ENCODE measurements at places on chromosomes 12 and 14.

DNA sequence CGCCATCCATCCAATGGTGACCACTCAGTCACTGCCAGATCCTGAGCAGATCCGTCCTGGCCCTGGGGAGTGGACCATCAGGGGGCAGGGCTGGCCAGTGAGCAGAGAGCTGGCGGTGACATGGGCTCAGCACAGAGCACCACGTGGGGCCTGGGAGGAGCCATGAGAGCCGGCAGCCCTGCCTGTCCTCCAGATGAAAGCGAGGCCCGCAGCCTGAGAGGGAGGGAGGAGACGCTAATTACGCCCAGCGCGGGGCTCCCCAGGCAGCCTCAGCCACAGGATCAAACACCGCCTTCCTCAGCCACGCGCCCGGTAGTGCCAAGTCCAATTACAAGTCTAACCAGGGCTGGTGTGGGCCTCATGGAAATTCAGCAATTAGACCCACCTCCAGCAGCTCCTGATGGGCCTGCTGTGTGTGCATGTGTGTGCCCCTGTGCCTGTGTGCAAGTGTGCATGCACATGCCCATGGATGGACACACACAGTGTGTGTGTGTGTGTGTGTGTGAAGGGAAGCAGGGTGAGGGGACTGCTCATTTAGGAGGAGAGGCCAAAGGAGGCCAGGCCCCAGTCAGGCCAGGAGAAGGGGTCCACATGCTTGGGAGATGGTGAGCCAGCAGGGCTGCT, 68.0 kb downstream of the KIF26A start:
- no peak for DNase-seq

DNA sequence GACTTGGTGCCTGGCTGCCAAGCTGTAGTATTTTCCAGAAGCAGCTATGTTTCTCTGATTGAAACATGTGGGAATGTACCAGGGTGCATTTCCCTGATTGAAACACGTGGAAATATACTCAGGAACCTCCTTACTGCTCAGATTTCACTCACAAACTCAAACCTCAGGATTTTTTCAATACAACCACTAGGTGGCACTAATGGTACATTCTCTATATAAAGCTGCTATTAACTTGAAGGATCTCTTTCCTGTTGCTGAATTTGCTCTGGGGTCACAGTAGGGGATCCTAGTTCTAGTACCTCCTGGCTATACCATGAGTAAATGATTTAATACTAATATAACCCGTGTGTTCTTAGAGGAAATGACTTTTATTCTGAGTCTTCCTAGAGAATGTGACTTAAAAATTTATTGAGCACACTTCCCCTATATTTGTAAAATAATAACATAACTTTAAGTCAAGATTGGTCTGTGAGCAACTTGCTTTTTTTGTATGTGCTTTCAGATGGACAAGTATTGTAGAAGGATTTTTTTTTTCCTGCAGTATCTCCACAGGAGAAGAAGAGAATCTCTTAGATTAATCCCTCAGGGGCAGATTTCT, 173.8 kb upstream of the MIS18BP1 start:
- no peak for DNase-seq

DNA sequence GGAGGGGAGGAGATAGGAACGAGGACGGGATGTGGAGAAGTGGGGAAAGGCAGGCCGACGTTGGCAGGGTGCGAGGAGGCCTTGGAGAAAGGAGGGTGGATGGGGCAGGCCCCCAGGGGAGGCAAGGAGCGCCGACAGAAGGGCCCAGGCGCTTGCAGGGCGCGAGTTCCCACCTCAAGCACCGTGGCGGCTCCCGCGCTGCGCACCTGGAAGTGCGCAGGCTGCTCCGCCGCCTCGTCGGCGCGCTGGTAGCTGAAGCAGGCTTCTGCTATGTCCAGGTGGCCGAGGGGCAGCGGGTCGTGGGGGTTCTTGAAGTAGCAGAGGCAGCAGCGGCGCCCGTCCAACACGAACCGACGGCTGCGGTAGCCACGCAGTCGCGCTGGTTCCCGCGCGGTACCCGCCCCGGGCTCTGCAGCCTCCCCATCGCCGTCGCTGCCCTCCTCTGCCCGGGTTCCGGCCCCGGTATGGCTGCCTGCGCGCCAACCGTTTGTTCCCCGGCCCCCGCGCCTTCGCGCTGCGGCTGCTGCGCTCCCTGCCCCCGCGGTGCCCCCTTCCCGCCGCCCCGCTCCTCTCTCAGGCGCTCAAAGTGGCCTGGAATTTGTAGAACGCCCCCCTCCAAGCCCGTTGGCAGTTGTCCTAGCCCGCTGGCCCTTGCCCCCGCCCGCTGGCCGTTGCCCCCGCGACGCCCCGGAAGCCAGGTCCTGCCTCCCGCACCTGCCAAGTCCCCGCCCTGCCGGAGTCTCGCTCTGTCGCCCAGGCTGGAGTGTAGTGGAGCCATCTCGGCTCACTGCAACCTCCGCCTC, 1.1 kb upstream of the ACTR6 start:
- peak; percentile 80 for DNase-seq

- DNase-seq: no peak
These were observed 19.2 kb upstream of the PAPOLA start for GRCh38 chr14:96482986-96483385.

GRCh38 chr12:130953771-130954543, at the start of gene ADGRD1:
TSS of gene ADGRD1 (plus strand) at chr12:130953907. CDS start at chr12:130954466, 559 bp downstream.
- no peak for DNase-seq

- no peak for DNase-seq
These were observed 32.4 kb downstream of the CLMN start for GRCh38 chr14:95287176-95287754.

- DNase-seq: no peak
These were observed 21.3 kb downstream of the SETD1B start for GRCh38 chr12:121825041-121825523.

DNA sequence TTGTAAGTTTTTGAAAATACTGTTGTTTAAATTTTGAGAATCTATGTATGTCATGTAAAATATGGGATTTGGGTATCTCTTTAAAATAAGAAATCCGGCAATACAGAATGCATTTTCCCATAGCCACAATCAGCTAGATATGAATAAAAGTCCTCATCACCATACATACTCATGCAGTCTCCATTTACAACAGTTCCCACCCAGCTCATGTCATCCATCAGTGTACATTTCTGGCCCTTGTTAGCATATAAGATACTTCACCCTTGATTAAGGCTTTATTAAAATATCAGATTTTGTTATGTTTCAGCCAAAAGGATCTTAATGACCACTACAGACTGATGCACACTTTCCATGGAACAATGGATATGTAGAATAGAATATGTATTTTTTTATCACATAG, 218.0 kb downstream of the DPY19L2 start:
- no peak for DNase-seq

DNA sequence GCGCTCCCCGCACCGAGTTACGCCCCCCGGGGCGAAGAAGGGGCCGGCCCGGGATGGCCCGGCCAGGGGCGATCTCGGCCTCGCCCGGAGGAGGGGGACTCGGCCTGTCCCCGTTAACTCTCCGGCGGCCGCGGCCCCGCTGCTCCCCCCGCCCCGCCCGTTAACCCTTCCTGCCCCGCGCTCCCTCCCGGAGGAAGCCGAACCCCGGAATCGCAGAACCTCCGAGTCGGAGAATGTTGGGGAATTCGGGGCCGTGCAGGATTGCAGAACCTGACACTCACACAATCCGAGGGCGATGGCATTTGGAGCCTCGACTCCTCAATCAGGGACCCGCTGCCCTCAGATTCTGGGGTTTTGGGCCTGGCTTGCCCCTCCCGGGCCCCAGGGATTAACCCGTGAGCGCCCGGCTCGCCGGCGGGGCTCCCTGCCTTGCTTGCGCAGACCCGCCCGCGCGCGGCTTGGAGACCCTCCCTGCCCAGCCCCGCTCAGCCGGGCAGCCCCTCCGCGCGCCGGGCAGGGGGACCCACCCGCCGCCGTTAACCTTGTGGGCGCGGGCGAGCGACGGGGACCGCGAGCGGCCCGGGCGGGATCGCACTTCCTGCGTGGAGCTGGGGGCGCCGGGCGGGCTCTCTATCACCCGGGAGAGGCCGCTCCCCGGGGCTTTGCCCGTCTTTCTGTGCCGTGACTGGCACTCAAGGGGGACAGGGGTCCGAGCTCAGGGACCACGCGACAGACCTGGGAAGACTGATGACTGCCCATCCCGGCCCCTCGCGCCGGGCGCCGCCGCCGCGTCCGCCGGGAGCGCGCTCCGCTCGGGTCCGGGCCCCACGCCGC, 18.8 kb downstream of the BEGAIN start:
- DNase-seq: no peak

GRCh38 chr14:74491956-74492775, 939 bp downstream of the NPC2 start:
- no peak for DNase-seq

DNA sequence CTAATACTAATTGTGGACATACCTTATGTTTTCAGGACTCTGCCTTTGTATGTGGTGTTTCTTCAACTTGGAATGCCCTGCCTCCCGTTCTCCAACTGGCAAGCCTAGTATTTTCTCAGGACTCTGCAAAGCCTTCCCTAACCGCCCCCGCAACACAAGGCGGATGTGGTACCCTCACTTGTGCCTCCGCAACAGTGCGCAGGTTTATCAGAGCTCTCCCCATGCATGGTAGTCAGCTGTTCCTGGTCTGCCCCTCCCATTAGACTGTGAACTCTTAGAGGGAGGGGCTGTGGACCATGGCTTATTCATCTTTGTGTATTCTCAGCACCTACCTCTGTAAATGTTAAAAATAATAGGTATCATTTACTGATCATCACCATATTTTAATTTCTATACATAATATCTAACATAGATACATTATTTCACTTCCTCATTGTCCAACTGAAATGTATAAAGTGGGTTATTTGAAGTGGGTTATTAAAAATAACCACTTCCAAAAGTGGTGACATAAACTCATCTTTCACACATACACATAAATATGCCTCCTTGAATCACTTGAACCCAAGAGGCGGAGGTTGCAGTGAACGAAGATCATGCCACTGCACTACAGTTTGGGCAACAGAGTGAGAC, 9.0 kb downstream of the LPAR5 start:
- no peak for DNase-seq

- DNase-seq: peak; percentile 86
These were observed at the start of gene CDK17 for GRCh38 chr12:96399919-96400630. TSS of gene CDK17 (minus strand) at chr12:96400439. CDS start at chr12:96334836, 65,603 bp downstream.

GRCh38 chr12:62692884-62693283, 226.3 kb downstream of the MON2 start:
- DNase-seq: no peak

DNA sequence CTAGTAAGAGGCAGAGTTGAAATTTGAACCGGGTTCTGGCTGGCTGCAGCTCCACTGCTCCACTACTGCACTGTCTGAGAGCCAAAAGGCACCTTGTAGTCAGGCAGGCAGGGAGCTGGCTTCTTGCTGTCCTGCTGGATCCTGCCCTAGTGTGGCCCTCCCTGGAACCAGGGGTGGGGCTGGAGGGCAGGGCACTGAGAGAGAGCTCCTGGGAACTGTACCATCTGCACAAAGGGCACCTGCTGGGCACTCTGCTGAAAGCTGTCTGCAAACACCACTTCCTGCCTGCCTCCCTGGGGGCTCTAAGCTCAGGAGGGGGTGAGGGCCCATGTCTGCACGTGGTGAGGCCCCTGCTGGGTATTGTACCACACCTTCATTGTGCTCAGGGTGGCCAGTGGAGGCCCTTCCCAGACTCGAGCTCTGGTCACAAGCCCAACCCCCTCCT, 19.0 kb upstream of the TCL1B start:
- no peak for DNase-seq

GRCh38 chr14:38502239-38502638, 246.3 kb upstream of the CLEC14A start:
- no peak for DNase-seq

GRCh38 chr12:100566887-100567637, 6.4 kb upstream of the GAS2L3 start:
- DNase-seq: no peak

DNA sequence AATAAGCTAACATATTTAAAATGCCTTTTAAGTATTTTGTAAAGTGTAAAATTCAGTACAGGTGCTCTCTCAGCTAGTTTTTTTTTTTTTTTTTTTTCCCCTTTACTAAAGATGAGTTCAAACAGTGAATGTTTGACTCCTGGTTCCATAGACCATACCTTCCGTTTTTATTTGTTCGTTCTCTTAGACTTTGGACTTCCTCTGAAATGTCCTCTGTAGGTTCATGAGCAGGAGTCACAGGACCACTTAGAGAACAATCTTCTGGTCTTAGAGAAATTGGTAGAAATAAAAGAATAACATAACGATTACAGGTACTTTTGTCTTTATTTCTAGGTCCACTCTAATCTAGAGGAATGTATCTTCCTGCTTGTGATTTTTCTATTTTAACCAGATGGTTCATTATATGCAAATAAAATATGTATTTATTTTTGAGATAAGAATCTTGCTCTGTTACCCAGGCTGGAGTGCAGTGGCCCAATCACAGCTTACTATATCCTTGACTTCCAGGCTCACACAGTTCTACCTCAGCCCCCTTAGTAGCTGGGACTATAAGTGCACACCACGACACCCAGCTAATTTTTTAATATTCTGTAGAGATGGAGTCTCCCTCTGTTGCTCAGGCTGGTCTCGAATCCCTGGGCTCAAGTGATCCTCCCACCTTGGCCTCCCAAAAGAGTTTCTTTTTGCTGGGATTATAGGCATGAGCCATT, 25.8 kb downstream of the STYX start:
- DNase-seq: no peak

- DNase-seq: no peak
These were observed 19.5 kb downstream of the GCN1 start for GRCh38 chr12:120175062-120175461.

- DNase-seq: no peak
These were observed 19.1 kb downstream of the POU6F1 start for GRCh38 chr12:51198568-51199365.

DNA sequence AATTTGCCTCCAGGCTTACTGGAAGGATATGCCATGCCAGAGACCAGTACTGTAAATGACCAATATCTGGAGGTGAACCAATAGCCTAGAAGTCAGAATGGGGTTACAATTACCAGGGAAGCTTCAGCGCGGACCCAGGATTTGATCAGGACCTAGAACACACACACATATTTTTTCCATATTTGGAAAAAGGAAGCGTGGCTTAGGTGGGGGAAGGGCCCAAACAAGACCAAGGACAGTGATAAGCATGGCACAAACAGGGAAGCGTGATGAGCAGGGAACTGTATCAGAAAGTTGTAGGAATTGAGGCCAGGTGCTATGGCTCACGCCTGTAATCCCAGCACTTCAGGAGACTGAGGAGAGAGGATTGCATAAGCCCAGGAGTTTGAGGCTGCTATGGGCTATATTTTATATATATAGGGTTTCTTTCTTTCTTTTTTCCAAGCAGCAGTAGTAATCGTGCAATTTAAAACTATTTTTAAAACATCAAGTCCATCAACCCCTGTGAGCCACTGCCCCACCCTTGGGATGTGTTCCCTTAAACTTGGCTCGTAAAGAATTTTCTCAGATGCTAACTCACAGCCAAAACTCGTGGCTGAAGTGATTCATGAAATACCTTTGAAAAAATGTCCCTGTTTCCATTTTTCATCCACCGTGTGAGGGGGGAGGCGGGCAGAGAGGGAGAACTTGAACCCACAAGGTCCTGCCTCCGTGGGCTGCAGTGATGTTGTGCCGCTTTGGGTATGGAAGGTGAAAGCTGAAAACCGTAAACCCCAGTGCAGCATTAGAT, 16.7 kb downstream of the HRK start:
- no peak for DNase-seq

GRCh38 chr12:5437182-5437583, 5.3 kb downstream of the NTF3 start:
- no peak for DNase-seq

Data from effector memory CD4-positive, alpha-beta T cell (primary cell).